Retina (tissue), 1 donor: ENCODE measurements at places on chromosomes 16 and 17.

- no peak for DNase-seq
Measured at GRCh38 chr16:78805556-78805955, 706.1 kb downstream of the WWOX start.

GRCh38 chr16:47700857-47701587, 239.9 kb downstream of the PHKB start:
- no peak for DNase-seq

DNA sequence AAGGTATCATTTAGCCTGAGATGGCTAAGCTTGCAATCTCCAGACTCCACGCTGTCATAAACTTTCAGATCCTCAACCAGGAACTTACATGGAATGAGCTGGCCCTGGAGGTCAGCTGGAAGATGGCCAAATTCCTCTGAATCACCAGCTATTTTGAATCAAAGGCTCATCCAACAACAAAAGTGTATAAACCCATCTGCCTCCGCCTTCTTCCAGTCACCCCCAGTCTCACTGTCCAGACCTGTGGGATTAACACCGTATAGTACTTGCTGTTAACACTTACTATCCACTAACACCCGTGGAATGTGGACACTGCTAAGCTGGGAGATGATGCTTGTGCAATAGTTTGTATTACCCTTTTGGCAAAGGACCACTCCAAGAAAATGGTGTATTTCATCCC, 1.9 kb upstream of the LCMT1 start:
- DNase-seq: no peak

DNA sequence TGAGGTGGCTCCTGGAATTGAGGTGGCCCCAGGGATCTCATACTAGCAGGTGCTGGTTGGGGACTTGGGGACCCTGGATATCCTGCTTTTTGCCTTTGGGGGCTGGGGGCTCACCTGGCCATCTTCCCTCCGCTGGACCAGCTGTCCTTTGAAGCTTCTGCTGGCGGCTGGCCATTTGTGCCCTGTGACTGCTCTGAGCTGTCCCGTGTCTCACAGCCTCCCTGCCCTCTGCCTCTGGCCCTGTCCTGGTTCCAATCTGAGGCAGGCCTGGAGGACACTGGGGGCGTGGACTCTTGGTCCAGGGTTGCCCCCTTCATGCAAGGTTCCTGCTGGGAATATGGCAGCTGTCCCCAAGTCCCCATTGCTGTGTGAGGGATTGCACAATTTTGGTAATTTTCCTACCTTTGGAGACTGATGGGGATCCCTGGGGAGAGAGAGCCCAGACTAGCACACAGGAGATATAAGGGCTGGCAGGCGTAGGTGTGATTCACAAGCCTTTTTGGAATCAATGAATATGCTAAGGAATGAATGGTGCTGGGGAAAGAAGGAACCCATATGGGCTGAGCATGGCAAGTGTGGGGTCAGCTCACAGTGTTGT, 19.2 kb downstream of the ADCY7 start:
- DNase-seq: no peak

- DNase-seq: peak; percentile 18
Measured at GRCh38 chr16:10981697-10982216, 37.4 kb downstream of the CLEC16A start.
